ENCODE measurements at places on chromosomes 2 and 18.

DNA sequence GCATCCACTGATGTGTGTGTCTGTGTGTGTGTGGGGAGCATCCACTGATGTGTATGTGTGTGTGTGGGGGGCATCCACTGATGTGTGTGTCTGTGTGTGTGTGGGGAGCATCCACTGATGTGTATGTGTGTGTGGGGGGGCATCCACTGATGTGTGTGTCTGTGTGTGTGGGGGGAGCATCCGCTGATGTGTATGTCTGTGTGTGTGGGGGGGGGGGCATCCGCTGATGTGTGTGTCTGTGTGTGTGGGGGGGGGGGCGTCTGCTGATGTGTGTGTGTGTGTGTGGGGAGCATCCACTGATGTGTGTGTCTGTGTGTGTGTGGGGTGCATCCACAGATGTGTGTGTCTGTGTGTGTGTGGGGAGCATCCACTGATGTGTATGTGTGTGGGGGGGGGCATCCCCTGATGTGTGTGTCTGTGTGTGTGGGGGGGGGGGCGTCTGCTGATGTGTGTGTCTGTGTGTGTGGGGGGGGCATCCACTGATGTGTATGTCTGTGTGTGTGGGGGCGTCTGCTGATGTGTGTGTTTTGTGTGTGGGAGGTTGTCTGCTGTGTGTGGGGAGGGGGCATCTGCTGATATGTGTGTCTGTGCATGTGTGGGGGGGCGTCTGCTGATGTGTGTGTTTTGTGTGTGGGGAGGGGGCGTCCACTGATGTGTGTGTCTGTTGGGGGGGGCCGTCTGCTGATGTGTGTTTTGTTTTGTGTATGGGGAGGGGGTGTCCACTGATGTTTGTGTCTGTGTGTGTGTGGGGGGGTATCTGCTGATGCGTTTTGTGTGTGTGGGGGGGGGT is 125.9 kb downstream of the NFATC1 start:
- DNase-seq = no peak

- no peak for DNase-seq
These were observed 2.5 kb upstream of the ATG16L1 start for GRCh38 chr2:233248999-233249398.

DNA sequence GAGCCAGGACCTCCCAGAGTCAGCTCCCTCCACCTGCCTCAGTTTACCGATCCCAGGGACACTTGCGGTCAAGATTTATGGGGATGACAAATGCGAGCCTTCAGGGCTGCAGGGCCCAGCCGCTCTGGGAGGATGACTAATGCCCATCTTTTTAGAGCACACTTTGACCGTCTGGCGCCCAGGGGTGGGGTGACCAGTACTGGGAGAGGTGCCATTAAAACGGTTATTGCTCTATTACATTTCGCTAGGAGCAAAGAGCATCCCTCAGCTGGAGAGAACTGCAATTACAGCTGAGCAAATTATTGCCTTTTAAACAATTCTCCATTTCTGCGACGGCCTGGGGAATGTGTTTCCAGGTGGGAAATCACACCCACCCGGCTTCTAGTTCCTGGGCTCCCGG is 42.6 kb upstream of the HPCAL1 start:
- no peak for DNase-seq

- DNase-seq = no peak
These were observed 235.6 kb downstream of the ICOS start for GRCh38 chr2:204172145-204172600.

DNA sequence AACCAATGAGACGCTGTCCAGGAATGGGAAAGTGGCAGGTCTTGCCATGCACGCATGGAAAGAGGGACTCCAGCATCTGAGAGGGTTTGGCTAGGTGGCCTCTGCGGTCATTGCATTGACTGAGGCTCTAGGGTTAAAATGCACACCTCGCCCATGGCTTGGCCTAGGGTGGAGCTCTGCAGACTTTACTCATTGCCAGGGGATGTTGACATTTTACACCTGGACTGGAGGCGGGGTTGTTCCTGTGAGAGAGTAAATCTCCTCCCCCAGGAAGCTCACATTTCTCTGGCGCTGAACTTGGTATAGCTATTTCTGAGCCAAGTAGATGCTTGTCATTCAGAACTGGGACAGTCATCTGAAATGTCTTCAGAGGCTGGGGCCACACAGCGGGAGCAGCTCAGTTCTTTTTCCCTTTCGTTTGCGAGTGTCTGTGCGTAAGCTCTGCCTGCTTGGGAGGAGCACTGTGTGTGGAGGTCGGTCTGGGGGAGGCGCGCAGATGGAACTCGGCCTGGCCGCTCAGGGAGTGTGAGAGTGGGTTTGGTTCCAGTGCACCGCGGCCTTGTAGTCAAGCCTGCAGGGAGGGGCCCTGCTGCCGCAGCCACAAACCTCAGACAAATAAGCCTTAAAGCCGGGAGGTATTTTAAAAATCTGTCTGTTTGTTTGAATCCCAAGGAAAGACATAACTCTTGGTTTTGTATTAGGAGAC is 76.5 kb downstream of the LPIN1 start:
- DNase-seq = no peak

DNA sequence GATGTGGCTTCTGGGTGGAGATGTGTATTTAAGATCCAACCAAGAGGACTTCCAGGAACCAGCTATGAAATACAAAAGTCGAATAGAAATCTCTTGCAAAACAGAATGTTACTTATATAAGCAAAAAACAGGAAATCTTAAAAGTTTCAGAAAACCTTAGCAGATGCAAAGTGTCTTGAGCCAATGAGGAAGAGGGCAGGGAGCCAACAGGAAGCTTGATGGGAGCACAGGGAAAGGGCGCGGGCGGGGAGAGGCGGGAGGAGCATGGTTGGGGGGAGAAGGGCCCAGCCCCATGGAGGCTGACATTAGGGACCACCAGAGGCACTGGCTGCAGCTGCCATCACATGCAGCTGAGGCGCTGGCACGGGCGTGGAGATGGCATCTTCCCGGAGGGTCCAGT is 203.3 kb downstream of the SNTG2 start:
- DNase-seq = no peak

Measured in Jurkat, Clone E6-1 (cell line).